ENCODE measurements at places on chromosomes 11 and 22. TPM values are rescaled to one million over a fixed set of nuclear protein-coding genes. Genes with fewer than 3 reads are reported as not detected.
A peak's percentile ranks its signal among the peaks of the same experiment; 100 is the strongest.

DNA sequence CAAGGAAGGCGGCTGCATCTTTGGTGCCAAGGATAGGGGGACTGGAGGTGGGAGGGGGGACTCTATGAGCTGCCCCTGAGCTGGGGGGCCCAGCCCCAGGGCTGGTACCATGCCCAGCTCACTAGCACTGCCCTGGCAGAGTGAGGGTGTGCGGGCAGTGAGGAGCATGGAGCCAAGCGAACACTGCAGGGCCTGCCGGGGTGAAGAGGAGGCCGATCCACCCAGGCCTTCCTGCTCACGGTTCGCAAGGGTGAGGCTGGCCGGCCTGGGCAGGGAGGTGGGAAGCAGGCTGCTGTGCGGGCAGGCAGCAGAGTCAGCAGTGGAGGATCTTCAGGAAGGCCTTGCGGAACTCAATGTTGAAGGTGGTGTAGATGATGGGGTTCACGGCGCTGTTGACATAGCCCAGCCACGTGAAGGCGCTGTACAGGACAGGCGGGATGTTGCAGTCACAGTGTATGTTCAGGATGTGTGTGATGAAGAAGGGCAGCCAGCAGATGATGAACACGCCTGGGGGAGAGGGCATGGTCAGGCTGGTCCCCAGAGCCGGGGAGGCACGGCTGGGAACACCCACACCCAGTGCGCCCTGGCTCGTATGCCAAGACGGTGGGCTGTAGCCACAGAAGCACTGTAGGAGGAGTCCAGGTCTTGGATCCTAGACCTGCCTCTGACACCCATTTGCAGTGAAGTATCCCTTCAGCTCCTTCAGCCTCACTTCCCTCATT is 23.0 kb downstream of the ANKK1 start:
- no peaks in the 10 kb centered on the region for H3K4me1 ChIP-seq
- no peak overlapping the region for H3K4me3 ChIP-seq
- no peaks in the 10 kb centered on the region for H3K36me3 ChIP-seq
- H3K27ac ChIP-seq = no peak overlapping the region
- H3K27me3 ChIP-seq = no peaks in the 10 kb centered on the region
- no peak for DNase-seq

- no peak overlapping the region for H3K4me3 ChIP-seq
- no peak overlapping the region for H3K27ac ChIP-seq
- no peaks in the 10 kb centered on the region for H3K36me3 ChIP-seq
- no peaks in the 10 kb centered on the region for H3K4me1 ChIP-seq
- no peak for DNase-seq
These were observed 62.7 kb upstream of the AMOTL1 start for GRCh38 chr11:94705419-94705818.

DNA sequence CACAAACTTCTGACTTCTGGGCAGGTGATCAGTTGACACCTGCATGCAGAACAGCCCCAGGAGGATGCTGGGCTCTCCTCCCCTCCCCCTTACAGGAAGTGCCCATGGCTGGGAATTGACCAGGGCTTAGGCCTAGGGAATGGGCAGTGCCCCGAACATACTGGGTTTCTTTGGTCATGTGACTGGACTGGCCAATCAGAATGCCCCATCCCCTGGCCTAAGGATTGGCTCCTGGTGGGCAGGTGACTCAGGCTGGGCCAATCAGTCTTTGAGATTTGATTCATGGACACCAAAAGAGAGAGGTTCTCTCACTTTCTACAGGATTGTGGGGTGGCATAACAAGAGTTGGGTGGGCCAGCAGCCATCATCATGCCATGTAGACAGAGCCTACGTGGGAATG is 37.1 kb downstream of the MCM5 start:
- H3K27ac ChIP-seq = no peak overlapping the region
- no peaks in the 10 kb centered on the region for H3K36me3 ChIP-seq
- H3K4me3 ChIP-seq = no peak overlapping the region
- no peaks in the 10 kb centered on the region for H3K27me3 ChIP-seq
- H3K4me1 ChIP-seq = no peaks in the 10 kb centered on the region
- DNase-seq = no peak

DNA sequence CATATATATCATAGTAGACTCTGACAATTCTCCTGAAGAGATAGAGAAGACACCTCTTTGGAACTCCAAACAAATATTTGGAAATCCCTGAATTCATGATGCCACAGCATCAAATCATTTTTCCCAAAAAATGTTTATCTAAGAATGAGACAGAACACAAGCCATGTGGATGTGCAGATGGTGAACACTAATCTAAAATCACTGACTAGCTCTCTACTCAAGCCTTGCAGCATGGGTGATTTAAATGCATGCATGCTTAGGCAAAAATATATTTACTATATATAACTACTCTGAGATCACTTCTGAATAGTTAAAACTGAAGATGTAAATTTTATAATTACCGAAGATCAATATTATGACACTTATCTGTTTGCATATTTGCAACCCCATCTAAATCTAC is 289.9 kb downstream of the GUCY1A2 start:
- H3K36me3 ChIP-seq = no peaks in the 10 kb centered on the region
- no peaks in the 10 kb centered on the region for H3K4me1 ChIP-seq
- H3K27me3 ChIP-seq = no peaks in the 10 kb centered on the region
- no peak overlapping the region for H3K4me3 ChIP-seq
- DNase-seq = no peak

GRCh38 chr11:79110796-79111195 is 330.0 kb downstream of the TENM4 start:
- no peaks in the 10 kb centered on the region for H3K4me1 ChIP-seq
- DNase-seq = no peak
- no peak overlapping the region for H3K4me3 ChIP-seq
- no peaks in the 10 kb centered on the region for H3K27me3 ChIP-seq

- H3K27me3 ChIP-seq = no peaks in the 10 kb centered on the region
- H3K27ac ChIP-seq = peak within 1 kb of the TSS; percentile 93
- peaks cover 14% of the 10 kb centered on the region for H3K36me3 ChIP-seq
- peak within 1 kb of the TSS; percentile 95 for H3K4me3 ChIP-seq
- peaks cover 33% of the 10 kb centered on the region for H3K4me1 ChIP-seq
These were observed at the start of gene MED17 for GRCh38 chr11:93784145-93784934. Gene MED17 (plus strand): TSS chr11:93784282. CDS start chr11:93784514, 232 bp downstream.

DNA sequence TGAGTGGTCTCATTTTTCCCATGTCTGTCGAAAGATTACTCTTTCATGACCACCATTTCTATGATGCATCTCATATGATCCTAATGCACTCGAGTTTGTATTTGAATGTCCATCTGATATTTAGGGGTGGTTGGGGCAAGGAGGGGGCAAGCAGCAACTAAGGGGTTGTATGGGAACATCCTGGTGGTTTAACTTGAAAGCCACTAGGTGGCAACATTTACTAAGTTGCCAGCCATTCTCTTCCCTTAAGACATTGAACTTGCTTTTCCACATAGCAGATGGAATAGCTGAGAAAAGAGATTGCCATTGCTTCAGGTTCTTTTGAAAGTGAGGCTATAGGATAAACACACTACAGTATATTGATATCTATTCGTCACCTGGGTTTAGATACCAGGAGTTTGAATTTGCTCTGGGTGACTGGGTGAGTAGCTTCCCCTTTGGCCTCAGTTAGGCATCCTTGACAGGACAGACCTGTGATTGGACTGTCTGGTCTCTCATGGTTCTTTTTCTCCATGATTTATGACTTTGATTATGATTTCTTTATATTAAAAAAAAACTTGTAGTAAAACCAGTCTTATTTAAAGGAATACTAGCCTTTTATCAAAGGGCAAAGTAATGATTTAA is 32.4 kb downstream of the NF2 start:
- no peak overlapping the region for H3K4me3 ChIP-seq
- H3K27ac ChIP-seq = no peak overlapping the region
- no peak for DNase-seq
- peaks cover 9% of the 10 kb centered on the region for H3K4me1 ChIP-seq

DNA sequence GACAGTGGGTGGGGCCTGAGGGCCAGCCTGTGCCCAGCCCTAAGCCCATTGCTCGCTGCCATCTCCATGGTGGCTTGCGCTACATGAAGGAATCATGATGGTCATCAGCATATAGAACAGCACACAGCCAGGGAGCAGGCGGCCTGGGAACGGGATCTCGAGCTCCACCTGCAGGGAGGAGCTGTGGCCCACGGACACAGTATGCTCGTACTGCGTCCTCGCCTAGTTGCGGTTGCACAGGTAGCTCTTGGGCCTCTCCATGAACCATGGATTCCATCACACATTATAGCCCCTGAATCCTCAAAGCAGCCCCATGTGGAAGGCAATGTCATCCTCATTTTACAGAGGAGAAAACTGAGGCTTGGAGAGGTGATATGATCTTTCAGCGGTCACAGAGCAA is 15.1 kb downstream of the SEC14L4 start:
- H3K27me3 ChIP-seq = peaks cover 5% of the 10 kb centered on the region
- H3K4me3 ChIP-seq = no peak overlapping the region
- no peak overlapping the region for H3K27ac ChIP-seq
- no peaks in the 10 kb centered on the region for H3K4me1 ChIP-seq

- H3K4me3 ChIP-seq = no peak overlapping the region
- no peak for DNase-seq
- H3K36me3 ChIP-seq = no peaks in the 10 kb centered on the region
- H3K27me3 ChIP-seq = peaks cover 60% of the 10 kb centered on the region
- peaks cover 6% of the 10 kb centered on the region for H3K4me1 ChIP-seq
These were observed 93.2 kb downstream of the WNT7B start for GRCh38 chr22:45883811-45884170.

DNA sequence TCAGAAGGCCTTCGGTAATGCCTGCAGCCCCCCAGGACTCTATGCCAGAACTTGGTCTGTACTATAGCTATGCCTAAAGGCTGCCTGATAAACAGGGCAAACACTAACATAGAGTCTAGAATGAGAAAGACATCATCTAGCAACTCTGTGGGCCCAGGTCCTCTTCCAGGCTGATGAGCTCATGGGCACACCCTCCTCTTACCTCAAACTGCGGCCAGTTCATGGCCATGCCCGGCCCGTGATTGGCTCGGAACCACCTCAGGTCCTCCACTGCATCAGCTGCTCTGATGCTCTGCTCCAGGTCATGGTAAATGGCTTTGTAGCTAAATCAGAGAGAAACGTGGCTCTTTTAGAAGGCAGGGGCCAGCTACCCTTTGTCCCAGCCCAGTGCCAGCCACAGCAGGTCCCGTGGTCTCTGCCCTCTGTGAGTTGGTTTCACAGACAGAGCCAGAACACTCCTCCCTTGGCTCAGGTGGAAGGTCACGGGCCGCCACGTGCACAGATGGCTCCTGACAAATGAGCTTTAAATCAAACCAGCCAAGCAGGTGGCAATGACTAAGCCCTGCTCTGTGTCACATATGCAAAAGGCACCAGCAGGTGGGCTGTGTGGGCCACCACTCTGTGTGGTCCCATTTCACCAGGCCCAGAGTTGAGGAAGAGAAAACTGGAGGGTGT is 25.0 kb upstream of the ARFGAP3 start:
- no peak for DNase-seq
- no peak overlapping the region for H3K27ac ChIP-seq
- peaks cover 6% of the 10 kb centered on the region for H3K4me1 ChIP-seq
- no peak overlapping the region for H3K4me3 ChIP-seq

DNA sequence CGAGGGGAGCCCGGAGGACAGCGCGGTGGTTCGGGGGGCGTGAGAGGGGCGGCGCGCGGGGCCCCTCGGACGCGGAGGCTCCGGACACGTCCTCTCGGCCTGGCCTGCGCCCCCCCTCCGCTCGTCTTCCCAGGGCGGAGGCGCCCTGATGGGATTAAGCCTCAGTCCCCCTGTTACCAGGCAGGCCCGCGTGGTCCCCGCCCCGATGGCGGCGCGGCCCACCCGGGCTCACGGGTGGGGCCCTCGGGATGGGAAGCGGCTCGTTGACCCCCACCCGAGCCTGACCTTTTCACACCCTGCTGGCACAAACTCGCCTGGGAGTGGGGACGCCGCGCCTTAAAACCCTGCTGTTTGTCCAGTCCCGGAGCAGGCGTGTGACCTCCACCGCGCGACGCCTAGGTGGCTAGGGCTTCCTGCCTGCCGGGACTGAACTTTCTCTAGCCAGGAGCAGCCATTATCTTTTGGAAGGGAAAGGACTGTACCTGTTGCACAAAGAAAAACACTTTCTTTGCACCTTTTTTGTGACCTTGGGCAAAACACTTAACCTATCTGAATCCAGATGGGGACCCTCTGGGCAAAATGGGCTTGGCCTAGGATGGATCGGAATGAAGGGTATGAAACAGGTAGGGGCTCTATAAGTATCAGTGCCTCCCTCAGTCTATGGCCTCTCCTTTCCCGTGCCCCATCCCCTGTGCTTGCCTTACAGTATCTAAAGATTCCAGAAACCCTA is 1.0 kb downstream of the KIAA1671 start:
- H3K27me3 ChIP-seq = peaks cover 13% of the 10 kb centered on the region
- peak overlapping the region; percentile 79 for H3K4me3 ChIP-seq
- H3K4me1 ChIP-seq = peaks cover 24% of the 10 kb centered on the region
- DNase-seq = peak; percentile 65
- H3K36me3 ChIP-seq = no peaks in the 10 kb centered on the region
- H3K27ac ChIP-seq = peak overlapping the region; percentile 79

GRCh38 chr11:43941257-43941994 is 1.0 kb upstream of the C11orf96 start:
- DNase-seq = no peak
- peaks cover 28% of the 10 kb centered on the region for H3K4me1 ChIP-seq
- peak overlapping the region; percentile 69 for H3K4me3 ChIP-seq
- peaks cover 34% of the 10 kb centered on the region for H3K27me3 ChIP-seq
- peak overlapping the region; percentile 84 for H3K27ac ChIP-seq

DNA sequence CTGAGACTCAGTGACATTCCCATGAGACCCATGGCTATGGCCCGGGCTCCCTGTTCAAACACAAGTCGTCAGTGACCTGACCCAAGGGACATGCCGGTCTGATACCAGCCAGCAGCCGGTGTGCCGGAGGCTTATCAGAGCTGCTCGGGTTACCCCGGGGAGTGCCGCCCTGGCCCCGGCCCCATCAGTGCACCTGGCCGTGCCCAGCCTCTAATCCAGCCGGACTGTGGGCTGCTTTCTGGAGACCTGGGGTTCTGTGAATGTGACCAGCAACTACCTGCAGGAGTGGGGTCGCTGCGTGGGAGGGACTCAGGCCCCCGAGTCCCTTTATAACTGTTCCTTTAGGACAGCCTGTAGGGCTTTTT is 52.7 kb downstream of the LINC01488 start:
- H3K4me3 ChIP-seq = no peak overlapping the region
- H3K36me3 ChIP-seq = no peaks in the 10 kb centered on the region
- H3K27ac ChIP-seq = no peak overlapping the region
- no peaks in the 10 kb centered on the region for H3K27me3 ChIP-seq
- peaks cover 7% of the 10 kb centered on the region for H3K4me1 ChIP-seq
- peak; percentile 38 for DNase-seq

GRCh38 chr11:106523921-106524320 is 446.5 kb downstream of the AASDHPPT start:
- no peaks in the 10 kb centered on the region for H3K4me1 ChIP-seq
- no peak for DNase-seq
- H3K36me3 ChIP-seq = no peaks in the 10 kb centered on the region
- no peak overlapping the region for H3K4me3 ChIP-seq

OR51B4 gene
- total RNA-seq = not detected

INS gene
- total RNA-seq = not detected

SAC3D1 gene
- 12.6 TPM for total RNA-seq

CCDC116 gene
- 0.41 TPM for total RNA-seq

CHST1 gene
- 4.6 TPM for total RNA-seq

TMEM45B gene
- 13.8 TPM for total RNA-seq

TUB gene
- 5.2 TPM for total RNA-seq

KRTAP5-5 gene
- total RNA-seq = not detected

OR56A1 gene
- total RNA-seq = not detected

MMP12 gene
- 0.27 TPM for total RNA-seq

TRIM49C gene
- total RNA-seq = not detected

SNX32 gene
- 0.47 TPM for total RNA-seq
